ENCODE measurements at places on chromosomes 6 and 20. TPM values are rescaled to one million over a fixed set of nuclear protein-coding genes. Genes with fewer than 3 reads are reported as not detected.

The EBF4 gene
- total RNA-seq: 11.8 TPM

The KIAA1755 gene
- 1.2 TPM for total RNA-seq

The ARFGEF3 gene
- total RNA-seq: 37.1 TPM

DNA sequence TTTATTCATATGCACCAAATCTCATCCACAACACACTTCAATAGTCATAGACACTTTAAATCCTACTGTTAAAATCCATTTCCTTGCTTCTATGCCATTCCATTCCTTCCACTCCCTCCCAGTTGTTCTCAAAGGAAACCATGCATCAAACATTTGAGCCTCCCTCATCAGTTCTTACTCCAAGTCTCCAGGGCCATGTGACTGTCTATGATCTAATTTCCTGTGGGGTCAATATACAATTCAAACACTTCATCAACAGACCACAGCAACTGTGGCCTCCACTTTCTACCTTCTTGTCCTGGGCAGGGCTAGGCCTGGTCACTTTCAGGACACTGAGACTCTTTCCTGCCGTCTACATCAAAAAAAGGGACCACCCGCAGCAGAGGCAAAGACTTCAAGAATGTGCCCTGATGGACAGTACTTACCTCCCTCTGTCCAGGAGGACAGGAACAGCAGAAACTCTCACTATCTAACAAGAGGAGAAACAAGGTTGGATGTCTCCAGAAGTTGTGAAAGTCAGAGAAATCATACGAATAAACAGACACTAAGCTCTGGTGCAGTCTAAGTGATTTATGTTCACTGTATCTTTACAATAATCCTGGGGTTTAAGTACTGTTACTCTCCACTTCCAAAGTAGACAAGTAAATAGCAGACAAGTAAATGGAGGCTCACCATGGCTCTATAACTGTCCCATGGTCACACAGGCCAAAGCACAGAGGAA lies 160.2 kb downstream of the QRSL1 start:
- no peak for DNase-seq

All from frontal cortex (tissue), 4 donors.